Midbrain (tissue), 1 donor: ENCODE measurements at places on chromosomes 11 and 22.
A peak's percentile ranks its signal among the peaks of the same experiment; 100 is the strongest.

DNA sequence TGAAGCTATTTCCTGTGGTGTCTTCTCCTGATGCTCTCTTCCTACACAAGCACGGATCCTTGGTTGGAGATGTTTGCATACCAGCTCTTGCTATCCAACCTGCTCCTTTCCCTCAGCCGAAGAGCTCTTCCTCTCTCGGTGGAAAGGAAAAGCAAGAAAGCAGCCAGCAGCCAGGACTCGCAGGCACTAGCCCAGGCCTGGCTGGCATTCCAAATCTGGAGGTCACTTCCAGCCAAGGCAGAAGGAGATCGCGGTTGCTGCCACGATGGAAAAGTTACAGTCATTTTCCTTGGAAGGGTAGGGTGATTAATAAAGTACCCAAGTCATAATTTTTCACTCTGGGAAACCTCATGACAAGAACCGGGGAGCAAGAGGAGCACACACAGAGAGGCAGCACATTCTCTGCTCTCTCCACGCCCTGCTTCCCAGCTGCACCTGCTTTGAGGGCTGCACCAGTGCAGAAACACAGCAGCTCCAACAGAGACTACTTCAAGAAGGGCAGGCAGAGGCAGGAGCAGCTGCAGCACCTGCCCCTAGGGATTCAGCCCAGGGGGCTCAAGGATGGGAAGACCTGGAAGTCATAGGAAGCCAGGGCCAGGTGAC lies 399.3 kb downstream of the CADM1 start:
- DNase-seq: no peak

- DNase-seq: no peak
Observed at GRCh38 chr22:38169116-38169515, 12.5 kb downstream of the PLA2G6 start.

DNA sequence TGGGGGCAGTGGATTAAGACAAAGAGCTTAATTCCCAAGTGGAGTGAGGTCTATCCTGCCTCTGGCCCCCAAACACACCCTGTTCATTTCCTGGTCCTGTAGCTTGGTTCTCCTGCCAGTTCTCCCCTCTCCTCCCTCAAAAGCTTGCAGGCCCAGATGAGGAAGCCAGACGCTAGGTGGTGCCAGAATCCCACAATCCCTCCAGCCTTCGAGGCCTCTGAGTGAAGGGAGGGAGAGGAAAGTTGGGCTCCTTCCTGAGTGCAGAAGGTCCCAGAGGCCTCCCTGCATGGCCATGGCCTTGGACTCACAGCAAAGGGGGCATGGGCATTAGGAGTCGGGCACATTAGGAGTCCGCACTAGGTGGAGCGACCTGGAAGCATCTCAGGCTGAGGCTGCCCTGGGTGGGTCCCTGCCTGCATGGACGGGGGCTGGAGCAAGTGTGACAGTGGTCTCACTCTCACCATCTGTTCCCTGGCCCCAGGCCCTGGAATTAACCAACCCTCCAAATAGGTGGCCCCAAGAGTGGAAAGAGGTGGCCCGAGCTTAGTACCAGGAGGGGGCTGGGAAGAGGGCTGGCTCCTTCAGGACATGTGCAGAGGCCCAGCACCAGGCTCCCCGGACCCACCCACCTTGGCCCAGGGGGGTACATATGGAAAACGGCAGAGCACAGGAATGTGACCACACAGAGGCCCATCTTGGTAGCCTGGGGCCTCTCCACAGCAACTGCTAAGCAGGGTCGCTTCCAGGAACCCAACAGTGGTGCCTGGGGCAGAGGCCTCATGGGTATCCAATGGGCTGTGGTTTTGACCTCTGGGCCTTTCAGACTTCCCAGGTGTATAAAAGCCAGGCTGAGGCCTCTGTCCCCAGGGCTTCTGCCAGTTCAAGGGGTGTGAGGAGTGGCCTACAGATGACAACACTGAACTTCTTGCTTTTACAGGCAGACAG lies 5.2 kb downstream of the FXYD2 start:
- DNase-seq: peak; percentile 45

- no peak for DNase-seq
Observed at GRCh38 chr22:31179345-31179744, 19.4 kb downstream of the RNF185 start.

GRCh38 chr22:39234867-39235687 lies 9.7 kb downstream of the PDGFB start:
- DNase-seq: no peak

DNA sequence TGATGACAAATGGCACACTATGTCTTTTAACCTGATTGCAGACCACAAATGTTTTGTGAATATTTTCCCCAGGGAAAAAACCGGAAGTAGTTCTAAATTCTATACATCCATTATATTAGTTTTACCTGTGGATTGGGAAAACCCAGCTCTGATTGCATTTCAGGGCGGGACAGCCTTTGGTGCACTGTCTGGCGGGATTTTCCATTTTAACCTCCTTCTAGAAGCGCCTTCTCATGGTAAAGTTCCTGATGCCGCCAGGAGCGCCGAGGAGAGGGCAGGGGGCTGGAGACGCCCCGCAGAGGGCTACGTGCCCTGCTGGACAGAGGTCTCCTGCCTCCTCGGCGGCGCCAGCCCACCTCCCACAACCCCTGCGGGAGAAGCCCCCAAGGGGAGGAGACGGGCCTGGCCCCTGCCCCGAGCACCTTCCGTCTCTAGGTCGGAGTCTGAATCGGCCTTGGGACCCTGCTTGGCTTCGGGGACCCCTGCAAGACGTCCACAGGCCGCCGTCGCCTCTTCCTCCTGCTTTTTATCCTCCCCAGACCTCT lies 1.2 kb upstream of the P2RX6 start:
- DNase-seq: no peak

DNA sequence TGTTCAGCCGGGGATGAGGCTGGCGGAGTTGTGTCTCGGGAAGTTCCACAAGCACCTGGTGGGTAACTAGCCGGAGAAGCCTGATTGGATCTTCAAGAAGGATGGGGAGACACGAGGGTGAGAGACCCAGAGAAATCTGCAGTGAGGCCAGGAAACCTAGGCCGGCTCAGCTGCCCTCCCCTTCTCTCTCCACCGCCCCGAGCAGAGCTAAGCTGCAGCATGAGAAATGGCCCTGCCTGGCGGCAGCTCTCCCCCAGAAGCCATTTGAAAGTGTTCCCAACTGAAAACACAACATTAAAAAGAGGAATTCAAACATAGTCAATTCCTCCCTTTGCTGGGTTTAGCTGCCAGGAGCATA lies 77.8 kb upstream of the SHISAL1 start:
- DNase-seq: no peak

DNA sequence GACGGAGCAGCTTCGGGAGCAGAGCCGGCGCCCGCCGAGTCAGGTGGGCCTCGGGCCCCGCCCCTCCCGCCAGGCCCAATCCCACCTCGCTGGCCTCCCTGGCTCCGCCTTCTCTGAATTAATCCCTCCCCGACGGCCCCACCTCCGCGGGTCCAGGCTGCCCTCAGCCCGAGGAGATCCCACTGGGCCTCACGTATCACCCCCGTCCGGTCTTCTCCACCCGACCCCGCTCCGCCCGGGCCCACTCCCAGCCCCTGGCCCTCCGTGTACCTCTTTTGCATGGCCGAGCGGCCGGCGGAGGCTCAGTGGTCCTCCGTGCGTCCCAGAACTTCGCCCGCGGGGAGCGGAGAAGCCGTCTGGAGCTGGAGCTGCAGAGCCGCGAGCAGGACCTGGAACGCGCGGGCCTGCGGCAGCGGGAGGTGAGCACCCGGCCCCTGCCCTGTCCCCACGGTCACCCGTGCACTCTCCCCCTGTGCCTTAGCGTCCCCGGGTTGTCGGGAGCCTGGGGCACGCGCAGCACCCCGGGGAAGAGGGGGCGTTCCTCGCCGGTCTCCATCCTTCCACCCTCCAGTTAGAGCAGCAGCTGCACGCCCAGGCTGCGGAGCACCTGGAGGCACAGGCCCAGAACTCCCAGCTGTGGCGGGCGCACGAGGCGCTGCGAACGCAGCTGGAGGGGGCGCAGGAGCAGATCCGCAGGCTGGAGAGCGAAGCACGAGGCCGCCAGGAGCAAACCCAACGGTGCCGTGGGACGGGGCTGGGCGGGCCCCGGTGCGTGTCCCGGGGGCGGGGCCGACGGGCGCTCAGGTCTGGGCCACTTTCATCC lies 2.2 kb upstream of the CD151 start:
- no peak for DNase-seq

GRCh38 chr11:115693002-115693401 lies 188.8 kb upstream of the CADM1 start:
- DNase-seq: no peak

GRCh38 chr11:44067266-44067665 lies 1.2 kb downstream of the ACCS start:
- no peak for DNase-seq

- no peak for DNase-seq
Observed at GRCh38 chr11:28400331-28401100, 292.3 kb downstream of the METTL15 start.

DNA sequence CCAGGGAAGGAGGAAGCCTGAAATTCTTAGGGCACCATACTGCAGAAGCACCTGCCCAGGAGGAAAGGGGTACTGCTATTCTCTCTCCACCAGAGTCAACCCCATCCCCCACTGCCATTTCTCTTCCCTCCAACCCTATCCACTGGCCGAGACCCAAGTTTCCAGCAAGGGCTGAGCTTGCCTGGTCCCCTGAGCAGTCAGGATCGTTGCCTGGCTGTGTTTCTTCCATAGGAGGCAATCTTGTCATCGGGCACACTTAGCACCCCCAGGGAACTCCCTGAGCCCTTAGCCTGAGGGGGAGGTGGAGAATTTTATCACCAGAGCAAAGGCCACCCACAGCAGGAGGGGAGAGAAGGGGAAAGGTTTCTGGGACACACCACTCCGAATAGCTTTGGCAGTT lies 115.8 kb upstream of the NECTIN1 start:
- no peak for DNase-seq

DNA sequence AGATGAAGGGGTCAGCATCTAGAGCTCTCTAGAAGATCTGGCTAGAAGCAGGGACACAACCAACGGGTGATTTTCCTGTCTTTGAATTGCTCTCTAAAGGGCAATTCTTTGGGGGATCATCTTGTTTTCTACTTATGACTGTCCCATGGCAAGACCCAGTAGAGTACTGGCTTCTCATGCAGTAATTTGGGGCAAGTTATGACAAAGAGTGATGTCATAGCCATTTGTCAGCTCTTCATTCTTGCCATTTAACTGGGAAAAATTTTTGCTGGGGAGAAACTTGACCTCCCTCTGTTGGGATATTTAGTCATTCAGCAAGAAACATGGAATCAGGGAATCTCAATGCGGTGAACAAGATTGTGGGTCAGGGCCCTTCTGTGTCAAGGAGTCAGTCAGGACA lies 80.4 kb downstream of the SLC1A2 start:
- no peak for DNase-seq

DNA sequence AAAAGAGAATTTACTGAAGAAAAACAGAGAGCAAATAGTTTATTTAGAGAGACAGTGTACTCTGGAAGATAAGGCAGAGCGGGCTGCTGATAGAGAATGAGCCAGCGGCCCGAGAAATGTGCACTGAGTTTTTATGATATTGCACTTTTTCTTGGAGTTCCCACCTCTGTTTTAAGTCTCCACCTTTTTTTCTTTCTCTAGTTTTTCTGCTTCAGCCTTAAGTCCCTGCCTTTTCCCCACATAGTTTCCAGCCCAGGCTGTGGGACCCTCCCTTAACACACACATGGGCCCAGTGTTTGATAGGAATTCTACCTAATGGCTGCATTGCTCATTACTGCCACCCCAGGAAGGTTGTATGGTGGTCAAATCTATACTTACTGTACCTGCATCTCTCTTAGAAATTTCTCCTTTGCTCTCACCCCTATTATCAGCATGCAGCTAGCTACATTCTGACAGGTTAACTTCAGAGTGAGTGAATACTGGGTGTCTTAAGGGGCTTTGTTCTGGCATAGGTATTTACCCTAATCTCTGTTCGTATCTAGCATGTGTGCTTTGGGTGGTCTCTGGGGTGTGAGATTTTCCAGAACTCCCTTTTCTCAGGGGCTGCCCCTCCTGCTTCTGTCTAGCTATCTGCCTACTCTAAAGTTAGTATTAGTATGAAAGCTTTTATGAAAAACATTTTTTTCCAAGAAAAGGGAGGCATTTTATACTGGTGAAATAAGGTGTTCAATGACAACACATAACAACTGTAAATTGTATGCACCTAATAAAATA lies 127.3 kb upstream of the TOP3B start:
- no peak for DNase-seq

GRCh38 chr11:31757260-31757835 lies 53.8 kb downstream of the PAX6 start:
- DNase-seq: no peak

- DNase-seq: no peak
Observed at GRCh38 chr11:11946878-11947277, 61.5 kb downstream of the DKK3 start.

- no peak for DNase-seq
Observed at GRCh38 chr11:125869521-125869920, 17.9 kb upstream of the HYLS1 start.

GRCh38 chr11:109644152-109644551 lies 222.2 kb downstream of the C11orf87 start:
- DNase-seq: peak; percentile 87

GRCh38 chr22:46619240-46619829 lies 851 bp upstream of the GRAMD4 start:
- no peak for DNase-seq

DNA sequence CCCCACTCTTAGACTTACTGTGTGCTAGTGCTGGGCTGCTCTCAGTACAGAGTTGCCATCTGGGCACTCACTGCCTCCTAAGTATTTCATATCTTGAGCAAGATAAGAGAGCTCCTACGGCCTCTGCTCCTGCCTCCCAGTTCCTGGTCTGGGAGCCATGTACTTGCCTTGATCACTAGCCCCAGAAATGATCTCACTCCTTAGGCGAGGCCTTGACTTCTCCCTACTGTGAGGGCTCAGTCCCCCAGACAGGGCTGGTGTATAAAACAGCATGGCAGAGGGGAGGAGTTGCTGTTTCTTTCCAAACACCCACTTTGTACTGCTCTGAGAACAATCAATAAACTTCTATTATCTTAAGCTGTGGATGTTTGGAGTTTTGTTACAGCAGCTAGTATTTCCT lies 47.4 kb upstream of the TP53I11 start:
- no peak for DNase-seq

DNA sequence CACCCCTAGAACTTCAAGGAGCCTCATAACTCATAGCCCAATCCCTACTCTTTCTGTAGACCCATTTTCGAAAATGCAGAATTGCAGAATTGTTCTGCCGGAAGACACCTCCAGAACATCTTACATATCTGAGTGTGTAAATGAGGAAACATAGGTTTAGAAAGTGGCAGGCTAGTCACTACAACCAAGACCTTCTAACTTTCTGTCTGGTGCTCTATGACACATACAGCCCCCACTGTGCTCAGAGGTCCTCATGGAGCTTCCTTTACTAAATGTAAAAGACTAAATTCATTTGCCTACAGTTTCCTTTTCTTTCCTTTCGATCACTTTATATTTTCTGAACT lies 132.1 kb upstream of the DDI1 start:
- no peak for DNase-seq

DNA sequence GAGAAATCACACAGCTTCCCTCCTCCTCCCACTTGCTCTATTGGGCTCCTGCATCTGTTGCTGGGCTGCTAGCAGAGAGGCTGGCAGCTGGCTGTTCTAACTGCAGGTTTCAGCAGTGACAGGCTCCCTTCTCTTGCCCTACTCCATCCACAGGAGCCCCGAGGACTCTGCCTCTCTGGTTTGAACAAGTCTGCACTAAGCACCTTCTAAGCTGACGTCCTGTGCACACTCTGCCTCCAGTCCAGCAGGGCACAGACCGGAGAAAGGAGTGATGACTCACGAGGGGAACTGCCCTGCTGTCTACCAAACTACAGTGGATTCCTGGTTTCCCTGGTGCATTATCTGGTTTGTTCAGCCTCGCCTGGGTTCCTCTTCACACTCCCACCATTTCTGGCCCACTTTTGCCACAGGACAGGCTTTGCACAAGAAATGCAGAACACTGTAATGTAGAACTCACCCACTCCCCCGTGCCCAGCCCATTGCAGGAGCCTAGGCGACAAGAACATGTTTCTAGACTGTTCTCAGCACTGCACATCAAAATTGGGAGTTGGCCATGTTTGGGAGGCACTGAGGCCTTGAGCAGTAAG lies 26.0 kb downstream of the IL10RA start:
- no peak for DNase-seq
